ENCODE measurements at places on chromosomes 2 and 18.

DNA sequence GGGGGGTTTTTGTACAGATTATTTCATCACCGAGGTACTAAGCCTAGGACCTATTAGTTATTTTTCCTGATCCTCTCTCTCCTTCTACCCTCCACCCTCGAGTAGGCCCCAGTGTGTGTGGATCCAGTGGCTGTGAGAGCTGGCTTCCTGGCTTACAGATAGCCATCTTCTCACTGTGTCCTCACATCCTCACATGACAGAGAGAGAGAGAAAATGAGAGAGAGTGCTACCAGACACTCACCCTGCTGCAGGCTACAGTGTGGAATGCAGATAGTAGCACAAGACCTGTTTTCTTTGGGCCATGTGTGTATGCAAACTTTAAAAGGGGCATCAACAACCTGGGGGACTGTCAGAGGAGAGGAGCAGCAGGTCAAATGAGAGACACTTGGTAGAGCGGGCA, 9.5 kb downstream of the KCNK3 start:
- no peak for DNase-seq
- H3K27ac ChIP-seq, result no peak overlapping the region
- no peak overlapping the region for H3K4me3 ChIP-seq

DNA sequence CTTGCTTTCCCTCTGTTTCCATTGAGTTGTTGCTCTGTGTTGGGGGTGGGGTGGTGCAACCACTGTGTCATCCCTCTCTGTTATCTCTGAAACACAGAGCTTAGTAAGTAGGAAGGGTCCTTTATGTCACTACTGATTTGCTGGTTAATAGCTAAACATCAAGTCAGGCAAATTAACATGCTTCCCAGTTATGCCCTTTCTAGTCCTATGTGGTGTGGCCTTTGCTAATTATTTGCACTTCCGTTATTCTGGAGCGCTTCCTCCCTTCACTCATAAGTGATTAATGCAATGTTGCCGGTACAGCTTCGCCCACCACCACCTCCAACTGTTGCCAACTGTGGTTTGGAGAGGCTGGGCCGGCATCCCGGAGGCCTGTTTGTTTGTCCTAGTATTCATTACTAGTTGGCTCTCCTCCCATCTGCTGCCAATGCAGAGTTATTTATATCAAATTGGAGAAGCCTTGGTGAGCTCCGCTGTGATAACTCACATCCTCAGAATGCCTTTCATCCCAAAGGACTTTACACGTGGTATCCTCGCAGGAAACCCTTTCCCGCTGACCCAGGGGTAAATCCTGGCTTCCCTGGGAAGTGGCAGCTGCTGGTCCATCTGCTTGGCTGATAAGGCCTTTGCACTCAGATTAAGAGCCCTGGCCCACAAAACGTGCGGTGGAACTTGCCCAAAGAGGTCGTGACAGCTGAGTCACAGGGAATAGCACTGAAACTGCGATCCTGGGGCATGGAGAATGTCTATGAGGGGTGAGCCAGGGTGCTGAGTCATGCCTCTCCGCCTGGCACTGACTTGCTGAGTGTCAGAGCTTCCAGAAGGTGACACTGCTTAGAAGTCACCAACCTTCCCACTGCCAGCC, 72.0 kb upstream of the ZCCHC2 start:
- H3K4me3 ChIP-seq, result peak overlapping the region; percentile 62
- H3K4me1 ChIP-seq, result peaks cover 25% of the 10 kb centered on the region
- H3K27me3 ChIP-seq, result no peaks in the 10 kb centered on the region
- H3K36me3 ChIP-seq, result no peaks in the 10 kb centered on the region

GRCh38 chr2:61439241-61440002, 31.5 kb downstream of the USP34 start:
- H3K27me3 ChIP-seq, result no peaks in the 10 kb centered on the region
- H3K36me3 ChIP-seq, result peaks cover 3% of the 10 kb centered on the region
- H3K27ac ChIP-seq, result no peak overlapping the region
- DNase-seq, result no peak

DNA sequence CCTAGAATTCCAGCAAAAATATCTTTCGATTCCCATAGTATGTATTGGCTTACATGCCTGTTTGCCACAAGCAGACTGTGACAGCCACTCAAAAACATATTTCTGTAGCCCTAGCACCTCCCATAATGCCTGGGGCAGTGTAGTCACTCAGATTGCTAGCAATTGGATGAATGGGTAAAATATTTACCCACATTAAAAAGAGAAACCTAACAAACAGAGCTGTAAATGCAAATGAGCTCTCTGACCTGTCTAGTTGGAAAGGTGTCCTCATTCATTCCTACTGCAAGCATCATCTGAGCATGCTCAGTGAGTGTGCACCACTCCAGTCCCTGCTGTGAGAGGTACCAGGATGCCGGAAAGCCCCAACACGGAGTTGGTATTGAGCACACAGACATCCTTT, 234.0 kb upstream of the RAB12 start:
- H3K27me3 ChIP-seq, result no peaks in the 10 kb centered on the region
- no peak overlapping the region for H3K27ac ChIP-seq

All from common myeloid progenitor, CD34-positive (primary cell).